Heart left ventricle (tissue), 16 donors: ENCODE measurements at places on chromosomes 1 and 21. TPM values are rescaled to one million over a fixed set of nuclear protein-coding genes. Genes with fewer than 3 reads are reported as not detected.

DNA sequence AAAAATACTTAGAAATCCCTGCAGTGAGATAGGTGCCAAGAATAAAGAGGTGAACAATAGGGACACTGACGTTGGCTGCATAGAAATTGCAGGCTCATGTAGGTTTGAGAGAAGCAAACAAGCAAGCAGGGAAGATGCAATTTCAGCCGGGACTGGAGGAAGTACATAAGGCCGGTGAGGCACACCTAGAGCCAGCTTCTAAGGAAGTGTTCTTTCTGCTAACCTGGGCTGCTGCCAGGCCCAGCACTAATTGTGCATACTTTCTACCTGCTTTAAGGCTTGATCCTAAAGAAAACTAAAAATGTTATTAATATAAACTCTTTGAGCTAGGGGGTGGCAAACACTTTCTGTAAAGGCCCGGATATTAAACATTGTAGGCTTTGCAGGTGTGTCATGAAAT lies 71.0 kb downstream of the LMO4 start:
- no peak for DNase-seq

DNA sequence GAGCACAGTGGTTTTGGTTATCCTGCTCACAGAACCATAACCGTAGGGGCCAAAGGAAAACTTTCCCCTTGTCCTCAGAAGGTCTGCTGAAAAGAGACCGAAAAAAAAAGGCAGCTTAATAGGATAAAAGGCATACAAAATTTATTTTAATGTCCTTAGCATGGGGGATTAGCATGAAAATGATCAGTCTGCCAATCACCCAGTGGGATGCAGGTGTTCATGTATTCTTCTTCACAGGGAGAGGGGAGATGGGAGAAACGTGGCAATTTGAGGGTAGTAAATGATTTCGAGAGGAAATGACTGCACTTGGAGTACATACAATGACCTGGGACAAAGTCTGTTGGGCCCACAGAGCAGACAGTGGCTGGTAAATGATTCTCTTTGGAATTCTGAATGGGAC lies 194.0 kb downstream of the AJAP1 start:
- no peak for DNase-seq

Gene LRRC3
- total RNA-seq, result 2.3 TPM

GRCh38 chr1:85502625-85503083 lies 37.7 kb upstream of the DDAH1 start:
- peak; percentile 45 for DNase-seq

DNA sequence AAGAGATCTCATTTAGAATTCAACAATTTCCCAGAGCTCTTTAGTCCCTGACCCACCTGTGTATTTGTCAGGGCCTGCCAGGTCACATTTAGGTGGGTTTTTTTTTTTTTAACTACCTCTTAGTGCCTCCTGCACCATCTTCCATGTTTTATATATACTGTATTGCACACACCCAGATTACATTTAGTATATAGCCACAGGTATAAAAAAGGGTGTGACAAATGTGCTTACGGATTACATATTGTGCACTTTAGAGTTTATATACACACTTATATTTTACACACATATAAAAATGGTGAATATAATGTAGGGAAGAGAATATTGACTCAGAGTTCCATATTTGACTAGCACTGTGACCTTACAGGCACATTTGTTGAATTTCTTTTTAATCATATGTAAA lies 17.4 kb upstream of the LRIG2 start:
- no peak for DNase-seq

Gene FAM131C
- 7.6 TPM for total RNA-seq
